HFFc6 (cell line): ENCODE measurements at places on chromosomes 5 and 9. TPM values are rescaled to one million over a fixed set of nuclear protein-coding genes. Genes with fewer than 3 reads are reported as not detected.

DNA sequence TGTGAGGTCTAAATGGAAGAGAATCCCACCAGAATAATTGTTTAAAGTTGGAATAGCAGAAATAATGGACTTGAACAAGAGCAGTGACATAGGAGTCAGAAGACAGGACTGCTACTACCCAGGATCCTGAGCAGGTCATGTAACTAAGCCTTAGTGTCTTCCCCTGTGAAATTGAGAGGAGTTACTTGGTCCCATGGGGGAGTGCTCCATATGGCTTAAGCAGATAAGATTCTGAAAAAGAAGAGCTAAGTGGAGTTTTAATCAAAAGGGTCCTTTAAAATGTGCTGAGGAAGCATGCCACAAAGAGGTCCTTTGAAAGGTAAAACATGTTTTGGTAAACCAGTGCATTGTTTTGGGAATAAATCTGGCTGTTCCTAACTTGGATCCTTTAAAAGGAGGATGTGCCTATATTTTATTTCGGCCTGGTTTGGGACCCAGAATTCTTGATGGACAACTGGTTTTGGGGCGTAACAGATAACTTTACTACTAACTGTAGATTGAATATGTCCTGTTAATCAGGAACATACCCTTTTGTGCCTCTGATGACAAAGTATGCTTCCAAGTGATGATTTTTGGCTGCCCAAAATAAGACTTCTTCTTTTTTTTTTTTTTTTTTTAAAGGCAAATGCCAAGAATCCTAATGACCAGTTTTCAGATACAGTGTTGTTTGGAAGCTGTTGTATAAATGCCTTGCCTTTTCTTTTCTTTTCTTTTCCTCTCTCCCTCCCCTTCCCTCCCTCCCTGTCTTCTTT lies 5.7 kb downstream of the RCL1 start:
- DNase-seq = no peak

- DNase-seq = no peak
These were observed 47.1 kb downstream of the UGCG start for GRCh38 chr9:111943746-111944145.

GRCh38 chr5:11452852-11453251 lies 451.4 kb downstream of the CTNND2 start:
- no peak for DNase-seq

DNA sequence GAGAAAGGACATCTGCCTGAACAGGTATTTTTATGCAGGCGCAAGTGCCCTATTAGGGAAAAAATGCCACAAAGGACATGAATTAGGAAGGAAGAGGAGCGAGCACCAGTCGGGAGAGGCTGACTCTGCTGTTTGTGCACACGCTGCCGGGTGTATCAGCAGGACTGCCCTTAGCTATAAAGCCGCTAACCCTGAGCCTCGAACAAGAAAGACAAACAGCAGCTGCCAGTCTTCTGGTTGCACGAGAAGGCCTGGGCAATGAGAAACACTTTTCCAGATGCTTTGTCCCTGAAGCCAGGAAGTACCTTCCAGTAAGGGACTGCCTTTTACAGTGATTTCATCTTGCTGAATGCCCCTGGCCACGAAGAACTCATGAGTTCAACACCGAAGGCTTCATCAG lies 12.6 kb downstream of the QSOX2 start:
- DNase-seq = no peak

GRCh38 chr9:70602321-70603019 lies 188.0 kb upstream of the KLF9 start:
- peak; percentile 83 for DNase-seq

DNA sequence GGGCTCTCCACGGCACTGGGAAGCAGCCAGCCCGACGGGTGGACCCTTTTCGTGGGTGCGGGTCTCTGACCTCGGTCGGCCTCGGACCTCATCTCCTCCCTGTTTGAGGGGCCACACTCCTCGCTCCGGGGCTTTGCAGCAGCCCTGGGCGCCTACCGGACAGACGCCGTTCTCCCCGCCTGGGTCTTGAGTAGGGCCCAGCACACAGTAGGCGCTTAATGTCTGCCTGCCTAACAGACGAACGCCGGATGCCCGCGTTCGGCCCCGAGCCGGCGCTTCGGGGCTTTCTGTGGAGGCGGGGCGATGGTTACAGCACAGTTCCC lies 842 bp upstream of the GTF3C5 start:
- no peak for DNase-seq

- DNase-seq = no peak
These were observed 851 bp upstream of the EEIG1 start for GRCh38 chr9:127981559-127982121.

The BNIP1 gene
- 15.2 to 20.9 TPM (median 16.1 TPM) in 3 replicates for total RNA-seq

DNA sequence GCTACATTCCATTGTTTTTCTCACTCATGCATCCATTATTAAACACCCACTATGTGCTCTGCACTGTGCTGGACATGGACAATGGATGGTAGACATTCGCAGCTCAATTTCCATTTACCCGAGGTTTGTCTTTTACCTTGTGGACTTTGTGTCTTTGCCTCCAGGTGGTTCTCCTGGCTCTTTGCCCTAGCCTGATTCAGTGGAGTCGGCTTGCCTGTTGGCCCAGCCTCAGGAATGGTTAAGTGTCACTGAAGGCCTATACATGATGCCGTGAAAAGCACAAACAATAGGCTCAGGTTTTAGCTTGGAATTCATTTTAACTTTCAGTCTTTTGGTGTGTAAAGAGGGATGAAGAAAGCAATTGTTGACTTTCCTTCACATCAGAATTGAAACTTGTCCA lies 16.5 kb upstream of the DMRT3 start:
- no peak for DNase-seq

GRCh38 chr5:137825165-137825564 lies 42.5 kb upstream of the MYOT start:
- no peak for DNase-seq

The PCDHGC4 gene
- total RNA-seq = 0.30 to 1.4 TPM (median 0.69 TPM) in 3 replicates

DNA sequence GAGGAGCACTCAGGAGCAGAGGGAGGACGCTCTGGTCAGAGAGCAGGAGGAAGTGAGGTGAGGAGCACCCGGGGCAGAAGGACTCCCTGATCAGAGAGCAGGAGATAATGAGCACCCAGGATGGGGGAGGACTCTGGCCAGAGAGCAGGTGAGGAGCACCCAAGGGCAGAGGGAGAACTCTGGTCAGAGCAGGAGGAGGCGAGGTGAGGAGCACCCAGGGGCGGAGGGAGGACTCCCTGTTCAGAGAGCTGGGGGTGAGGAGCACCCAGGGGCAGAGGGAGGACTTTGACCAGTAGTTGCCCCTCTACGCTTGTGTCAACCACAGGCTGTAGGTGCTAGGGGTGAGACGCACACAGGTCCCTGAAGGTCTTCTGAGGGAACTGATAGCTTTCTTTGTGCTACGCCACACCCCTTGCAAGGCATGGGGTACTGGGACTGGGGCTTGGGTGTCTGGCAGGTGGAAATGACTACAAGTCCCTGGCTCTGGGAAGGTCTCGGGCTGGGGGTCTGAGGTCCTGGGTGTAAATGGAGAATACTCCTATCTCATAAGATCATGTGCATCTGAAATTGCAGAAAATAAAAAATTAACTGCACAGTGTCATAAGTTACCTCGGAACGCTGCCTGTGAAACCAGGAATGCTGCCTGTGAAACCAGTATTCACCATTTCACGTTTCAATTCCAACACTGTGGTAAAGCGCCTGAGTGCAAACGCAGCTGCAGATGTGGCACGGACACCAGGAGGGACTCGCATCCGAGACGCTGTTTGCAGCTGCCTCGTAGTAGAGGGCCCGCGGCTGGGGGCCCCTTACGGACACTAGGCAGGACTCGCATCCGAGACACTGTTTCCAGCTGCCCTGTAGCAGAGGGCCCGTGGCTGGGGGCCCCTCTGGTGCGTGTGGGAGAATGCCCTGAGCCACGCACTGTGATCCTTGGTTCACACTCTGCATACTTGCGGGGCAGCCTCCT lies 27.0 kb upstream of the SLC6A3 start:
- no peak for DNase-seq

DNA sequence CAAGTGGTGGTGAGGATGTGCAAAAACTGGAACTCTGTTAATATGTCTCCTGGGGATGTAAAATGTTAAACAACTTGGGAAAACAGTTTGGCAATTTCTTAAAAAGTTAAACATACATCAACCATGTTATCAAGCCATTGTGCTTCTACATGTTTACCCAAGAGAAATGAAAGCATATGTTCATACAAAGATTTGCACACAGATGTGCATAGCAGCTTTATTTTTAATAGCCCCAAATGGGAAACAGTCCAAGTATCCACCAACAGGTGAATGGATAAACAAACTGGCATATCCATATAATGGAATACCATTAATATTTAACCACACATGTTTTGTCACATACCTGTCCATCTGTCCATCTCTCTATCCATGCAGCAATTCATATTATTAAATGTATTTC lies 6.2 kb downstream of the VPS13A start:
- DNase-seq = no peak

The RGS7BP gene
- total RNA-seq = not detected in 2 replicates

GRCh38 chr5:91159647-91160046 lies 223.5 kb downstream of the ARRDC3 start:
- no peak for DNase-seq

- no peak for DNase-seq
These were observed 205.6 kb downstream of the PSAT1 start for GRCh38 chr9:78502566-78502965.

The MGAT4B gene
- 141 to 155 TPM (median 155 TPM) in 3 replicates for total RNA-seq

- DNase-seq = no peak
These were observed 389.1 kb downstream of the GADD45G start for GRCh38 chr9:89993678-89994630.

DNA sequence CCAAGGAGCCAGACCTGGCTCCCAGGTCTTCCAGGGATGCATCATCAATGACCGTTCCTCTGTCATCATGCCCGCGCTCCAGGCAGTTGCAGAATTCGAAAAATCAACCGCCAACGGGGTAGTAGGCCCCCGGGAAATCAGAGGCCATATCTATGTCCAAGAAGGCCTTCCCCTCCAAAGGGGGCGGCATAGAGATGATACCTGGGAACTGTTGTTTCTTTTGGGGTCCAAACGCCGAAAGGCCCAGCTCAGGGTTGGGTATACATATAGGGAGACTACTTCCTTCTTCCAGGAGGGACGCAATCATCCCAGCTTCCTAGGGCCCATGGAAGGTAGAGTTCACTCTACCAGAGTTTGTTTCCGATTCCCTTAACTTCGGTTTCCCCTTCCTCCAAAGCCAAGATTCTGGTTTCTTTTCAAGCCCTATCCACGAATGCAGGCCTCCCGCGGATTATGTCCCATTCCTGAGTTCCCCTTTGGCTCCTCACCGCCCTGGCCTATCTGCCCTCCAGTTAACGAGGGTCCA lies 754 bp downstream of the DCAF12 start:
- DNase-seq = peak; percentile 34
